ENCODE measurements at places on chromosomes 7 and 10.

DNA sequence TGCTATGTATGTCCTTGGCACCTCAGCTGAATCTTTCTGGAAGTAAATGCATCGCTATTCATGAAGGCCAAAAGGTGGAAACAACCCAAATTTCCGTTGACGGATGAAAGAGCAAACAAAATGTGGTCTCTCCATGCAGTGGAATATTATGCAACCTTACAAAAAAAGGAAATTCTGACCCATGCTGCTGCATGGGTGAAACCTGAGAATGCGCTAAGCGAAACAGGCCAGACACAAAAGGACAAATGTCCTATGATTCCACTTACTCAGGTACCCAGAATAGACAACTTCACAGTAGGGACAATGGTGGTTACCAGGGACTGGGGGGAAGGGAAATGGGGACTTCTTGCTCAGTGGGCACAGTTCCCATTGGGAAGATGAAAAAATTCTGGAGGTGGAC, 158.8 kb downstream of the CAMK1D start:
- no peak for DNase-seq

- DNase-seq, result no peak
Observed at GRCh38 chr10:116720241-116720643, 22.1 kb downstream of the HSPA12A start.

GRCh38 chr10:43846187-43846680, 197.6 kb upstream of the ZNF32 start:
- DNase-seq, result peak; percentile 5

GRCh38 chr10:89171263-89171872, 35.7 kb downstream of the CH25H start:
- DNase-seq, result no peak

GRCh38 chr10:114609518-114610426, 48.3 kb downstream of the ABLIM1 start:
- no peak for DNase-seq

Measured in stimulated activated CD4-positive, alpha-beta T cell treated with anti-CD3 and anti-CD28 coated beads, Interleukin-1b, Interleukin-23, amount 100 ng/mL, for 1 hour (primary cell).